ENCODE measurements at places on chromosomes 2 and 18.
A peak's percentile ranks its signal among the peaks of the same experiment; 100 is the strongest.

DNA sequence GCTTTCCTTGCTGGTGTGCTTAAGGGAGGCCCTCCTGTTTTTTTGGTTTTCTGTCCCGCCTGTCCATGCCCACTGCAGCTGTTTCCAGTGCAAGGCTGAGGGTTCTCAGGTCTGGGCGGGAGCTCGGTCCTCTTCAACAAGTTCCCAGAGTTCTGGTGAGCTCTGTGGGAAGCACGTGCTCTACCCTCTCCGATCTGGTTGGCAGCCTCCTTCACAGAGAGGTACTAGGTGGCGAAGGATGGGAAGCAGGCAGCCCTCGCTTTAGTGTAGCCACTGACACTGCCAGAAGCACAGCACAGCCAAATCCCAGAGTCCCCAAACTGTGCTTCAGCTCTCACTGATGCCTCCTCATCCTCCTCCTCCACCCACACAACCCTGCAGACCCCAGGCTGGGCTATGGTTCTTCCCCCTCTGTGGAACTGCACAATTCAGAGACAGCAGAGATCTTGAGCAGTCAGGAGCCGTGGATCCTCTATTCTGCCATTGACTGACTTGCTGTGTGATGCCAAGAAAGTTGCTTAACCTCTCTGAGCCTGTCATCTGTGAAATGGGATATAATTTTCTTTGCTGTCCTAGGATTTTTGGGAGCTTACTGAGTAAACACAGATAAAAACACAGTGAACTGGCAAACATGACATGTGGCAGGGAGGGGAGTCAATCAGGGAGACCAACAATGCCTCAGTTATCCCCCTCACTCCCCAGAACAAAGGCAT, 157.3 kb downstream of the MSH2 start:
- no peak for DNase-seq

DNA sequence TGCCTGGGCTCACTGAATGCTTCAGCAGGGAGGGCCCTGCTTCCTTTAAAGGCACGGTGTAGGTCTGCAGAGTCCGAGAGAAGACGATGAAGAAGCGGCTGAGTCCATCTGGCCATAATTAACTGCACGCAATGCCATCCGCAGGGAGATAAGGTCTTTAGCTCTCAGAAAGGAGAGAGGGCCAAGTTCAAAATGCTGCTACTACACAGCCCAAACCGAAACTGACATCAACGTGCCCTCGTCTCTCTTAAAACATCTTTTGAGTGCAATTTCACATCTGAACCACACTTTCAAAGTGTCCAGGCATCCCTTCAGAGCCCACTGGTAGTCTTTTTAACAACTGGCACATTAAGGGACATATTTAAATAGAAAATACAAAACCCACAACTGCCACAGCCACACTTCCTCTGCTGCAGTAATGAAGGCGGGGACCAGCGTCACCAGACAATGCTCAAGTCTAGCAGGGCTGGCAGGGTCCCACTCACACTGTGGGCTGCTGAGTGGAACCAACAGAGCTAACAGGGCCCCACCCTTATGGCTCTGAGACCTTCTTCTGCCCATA, 35.8 kb downstream of the ST3GAL5 start:
- no peak for DNase-seq

GRCh38 chr2:148201075-148202004, 180.4 kb downstream of the MBD5 start:
- peak; percentile 21 for DNase-seq

DNA sequence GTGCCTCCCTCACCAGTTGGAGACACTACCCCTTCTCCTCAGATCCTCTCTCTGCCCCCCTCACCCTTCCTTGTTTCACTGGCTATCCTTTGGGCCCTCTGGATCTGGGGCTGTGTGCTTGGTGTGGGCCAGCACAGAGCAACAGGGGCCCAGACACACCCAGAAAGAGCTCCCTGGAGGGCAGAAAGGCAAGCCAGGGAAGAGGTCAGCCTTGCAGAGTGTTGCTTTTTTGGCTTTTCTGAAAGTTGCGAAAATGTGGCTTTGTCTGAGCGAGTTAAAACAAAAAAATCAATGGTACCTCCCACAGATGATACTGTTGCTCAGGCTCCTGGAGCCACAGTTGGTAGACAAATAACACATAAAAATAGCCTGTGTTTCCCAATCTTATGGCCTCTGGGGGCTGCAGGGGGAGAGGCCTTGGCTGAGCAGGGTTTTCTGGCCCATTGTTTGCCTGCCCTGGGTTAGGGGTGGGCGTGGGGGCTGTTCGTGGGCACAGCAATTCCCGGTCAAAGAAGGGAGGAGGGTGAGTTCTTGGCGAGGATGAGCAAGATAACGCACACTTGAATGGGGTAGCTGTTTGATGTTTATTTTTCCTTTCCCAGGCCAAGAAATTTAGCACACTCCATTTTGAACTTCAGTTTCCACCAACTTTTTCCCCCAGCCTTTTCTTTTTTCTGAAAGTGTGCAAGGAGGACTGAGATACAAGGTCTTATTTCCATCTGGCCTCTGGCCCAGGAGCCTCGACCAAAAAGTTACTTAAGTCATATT, 167.0 kb upstream of the HAAO start:
- no peak for DNase-seq

- no peak for DNase-seq
These were observed 31.8 kb downstream of the CYRIA start for GRCh38 chr2:16633621-16634430.

DNA sequence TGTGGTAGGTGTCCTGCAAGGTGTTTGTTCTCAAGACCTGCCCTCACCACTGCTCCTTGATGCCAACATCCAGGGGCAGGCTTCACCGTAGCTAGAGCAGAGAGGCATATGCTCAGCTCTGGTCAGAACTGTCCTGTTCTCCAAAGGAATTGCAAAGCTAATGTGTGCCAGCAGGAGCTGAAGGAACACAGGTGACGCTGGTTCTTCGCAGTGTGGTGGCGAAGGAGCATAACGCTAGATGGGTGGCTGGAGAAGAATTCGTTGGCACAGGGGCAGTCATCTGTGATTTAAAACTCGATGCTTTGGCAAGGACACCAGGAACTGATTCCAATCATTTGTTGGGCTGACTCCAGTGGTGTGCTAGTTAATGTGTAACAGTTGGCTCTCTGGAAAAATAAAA, 11.4 kb upstream of the PER2 start:
- DNase-seq = no peak

DNA sequence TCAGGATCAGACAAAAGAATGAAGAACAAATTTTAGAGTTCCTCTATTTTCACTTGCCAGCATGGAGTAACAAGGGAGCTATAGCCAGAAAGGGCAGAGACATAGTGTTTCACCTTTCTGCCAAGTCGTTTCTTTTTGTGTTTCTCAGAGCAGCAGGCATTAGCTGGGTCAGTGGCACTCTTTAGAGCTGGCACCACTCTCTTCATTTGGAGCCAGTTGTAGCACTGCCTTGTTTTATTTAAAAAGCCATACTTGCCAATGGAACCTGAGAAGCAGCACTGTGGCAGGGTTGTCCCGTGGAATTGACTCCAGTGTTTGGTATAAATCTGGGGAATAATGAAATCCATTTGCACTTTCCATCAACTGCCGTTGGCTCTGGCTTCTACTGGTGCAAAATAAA, 64.0 kb downstream of the LRRTM4 start:
- DNase-seq = no peak

DNA sequence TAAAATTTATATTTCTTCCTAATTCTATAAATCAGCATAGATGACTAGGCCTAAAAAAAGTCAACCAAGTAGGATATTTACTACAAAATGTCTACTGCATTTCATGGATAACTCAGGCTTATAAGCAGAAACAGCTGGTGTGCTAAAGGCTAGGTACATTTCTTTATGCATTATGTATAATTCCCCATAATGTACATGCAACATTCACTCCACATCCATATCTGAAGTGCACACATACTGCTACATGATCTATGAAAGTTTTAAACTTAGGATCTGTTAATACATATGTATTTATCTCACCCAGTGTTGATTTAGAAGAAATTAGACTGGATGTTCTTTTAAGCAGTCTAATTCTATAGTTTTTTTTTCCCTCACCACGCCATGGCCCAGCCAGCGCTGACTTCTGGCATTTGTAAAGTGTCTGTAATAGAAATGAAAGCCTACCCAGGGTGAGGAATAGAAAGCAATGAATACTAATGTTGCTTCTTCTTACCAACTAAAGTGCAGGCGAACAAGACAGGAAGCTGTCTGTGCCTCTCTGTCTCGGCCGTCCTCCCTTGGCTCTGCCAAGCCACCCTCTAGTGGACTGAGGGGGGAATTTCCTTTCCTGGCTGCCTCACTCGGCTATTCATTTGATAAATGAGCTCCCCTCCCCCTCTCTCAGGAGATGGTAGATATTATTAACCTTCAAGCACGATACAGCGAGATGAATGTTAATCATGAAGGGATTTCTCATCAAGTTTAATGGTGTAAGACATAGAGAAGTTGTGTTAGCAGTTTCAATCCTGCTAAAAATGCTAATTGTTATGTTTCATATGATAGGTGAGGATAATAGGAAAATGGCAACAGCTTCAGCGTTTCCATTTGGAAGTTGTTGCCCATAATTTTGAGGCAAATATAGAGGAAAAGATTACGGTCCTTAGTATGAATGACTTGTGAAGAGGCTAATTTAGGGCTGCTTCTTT, 384.5 kb downstream of the MTX2 start:
- peak; percentile 63 for DNase-seq

DNA sequence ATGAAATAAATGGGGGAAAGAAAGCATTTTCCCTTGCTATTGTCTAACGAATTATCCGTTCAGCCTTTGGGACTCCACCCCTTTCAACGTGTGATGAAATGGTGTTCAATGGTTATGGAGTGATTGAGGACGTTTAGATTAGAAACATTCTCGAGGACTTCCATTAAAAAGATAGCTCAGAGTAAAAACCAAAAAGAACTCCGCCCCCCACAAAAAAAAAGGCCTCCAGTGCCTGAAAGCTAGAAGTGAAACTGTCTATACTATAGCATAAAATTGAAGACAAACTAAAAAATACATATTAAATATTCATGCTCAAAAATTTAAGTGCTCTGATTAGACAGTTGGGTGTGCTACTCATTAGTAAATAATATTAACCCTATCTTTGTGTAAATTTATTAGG, 3.0 kb upstream of the ZNF516 start:
- no peak for DNase-seq

GRCh38 chr2:27804146-27804545, 32.6 kb downstream of the MRPL33 start:
- DNase-seq = no peak

GRCh38 chr2:11977766-11978524, 231.5 kb downstream of the LPIN1 start:
- DNase-seq = no peak

- no peak for DNase-seq
These were observed 108.3 kb downstream of the ATL2 start for GRCh38 chr2:38268691-38269327.

GRCh38 chr2:203438528-203438927, 96.6 kb downstream of the RAPH1 start:
- no peak for DNase-seq

DNA sequence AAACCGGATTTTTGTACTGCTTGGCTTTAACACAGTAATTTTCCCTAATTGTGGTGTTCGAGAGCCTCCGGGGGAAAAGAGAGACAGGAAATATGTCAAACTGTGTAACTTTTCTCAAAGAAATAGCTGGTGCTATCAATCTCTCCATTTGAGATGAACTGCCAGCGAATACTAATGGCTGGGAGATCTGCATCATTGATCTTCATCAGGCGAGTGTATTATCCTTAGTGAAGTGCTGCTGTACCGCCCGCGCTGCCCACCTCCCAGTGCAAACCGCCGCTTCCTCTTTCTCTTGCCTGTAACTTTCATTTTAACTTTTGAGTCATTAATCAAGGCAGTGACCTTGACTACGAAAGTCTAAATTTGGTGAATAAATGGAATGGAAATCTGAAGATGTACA, 246.1 kb upstream of the ST6GAL2 start:
- no peak for DNase-seq

- no peak for DNase-seq
These were observed 28.2 kb downstream of the LAMA1 start for GRCh38 chr18:7089369-7089768.

- DNase-seq = no peak
These were observed 12.5 kb downstream of the SETBP1 start for GRCh38 chr18:44693030-44693784.

DNA sequence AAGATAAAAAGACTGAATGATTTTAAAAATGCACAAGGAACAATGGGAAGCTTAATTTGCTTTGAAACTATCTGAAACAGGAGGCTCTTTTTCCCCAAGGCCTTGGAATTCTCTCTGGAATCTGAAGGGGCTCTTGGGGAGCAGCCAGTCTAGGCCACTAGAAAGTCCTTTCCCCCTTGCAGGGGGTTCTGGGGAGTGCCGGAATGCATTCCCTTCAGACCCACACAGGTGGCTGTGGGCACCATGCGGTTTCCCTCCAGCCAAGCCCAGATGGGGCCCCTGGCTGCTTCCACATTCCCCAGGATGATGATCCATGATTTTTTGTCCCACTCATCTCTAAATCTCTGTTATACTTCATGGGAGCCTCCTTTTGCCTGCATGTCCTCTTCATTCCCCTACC, 10.7 kb downstream of the GPR45 start:
- DNase-seq = no peak

DNA sequence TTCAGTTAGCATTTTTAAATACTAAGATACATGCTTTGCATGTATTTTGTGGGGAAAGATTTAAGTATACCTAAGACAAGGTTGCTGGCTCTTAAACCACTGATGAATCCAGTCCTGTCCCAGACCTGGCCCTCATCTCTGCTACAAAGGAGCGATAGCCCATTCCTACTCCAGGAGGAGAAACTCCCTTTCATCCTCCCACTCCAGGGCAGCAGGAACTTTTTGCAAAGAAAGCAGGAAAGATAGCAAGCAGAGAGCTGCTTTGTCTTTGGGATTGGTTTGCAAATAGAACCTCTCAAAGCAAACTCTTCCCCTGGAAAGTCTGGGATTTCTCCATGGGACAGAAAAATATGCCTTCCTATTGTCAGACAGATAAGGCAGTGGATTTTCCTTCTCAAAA, 43.6 kb upstream of the COPS8 start:
- no peak for DNase-seq

DNA sequence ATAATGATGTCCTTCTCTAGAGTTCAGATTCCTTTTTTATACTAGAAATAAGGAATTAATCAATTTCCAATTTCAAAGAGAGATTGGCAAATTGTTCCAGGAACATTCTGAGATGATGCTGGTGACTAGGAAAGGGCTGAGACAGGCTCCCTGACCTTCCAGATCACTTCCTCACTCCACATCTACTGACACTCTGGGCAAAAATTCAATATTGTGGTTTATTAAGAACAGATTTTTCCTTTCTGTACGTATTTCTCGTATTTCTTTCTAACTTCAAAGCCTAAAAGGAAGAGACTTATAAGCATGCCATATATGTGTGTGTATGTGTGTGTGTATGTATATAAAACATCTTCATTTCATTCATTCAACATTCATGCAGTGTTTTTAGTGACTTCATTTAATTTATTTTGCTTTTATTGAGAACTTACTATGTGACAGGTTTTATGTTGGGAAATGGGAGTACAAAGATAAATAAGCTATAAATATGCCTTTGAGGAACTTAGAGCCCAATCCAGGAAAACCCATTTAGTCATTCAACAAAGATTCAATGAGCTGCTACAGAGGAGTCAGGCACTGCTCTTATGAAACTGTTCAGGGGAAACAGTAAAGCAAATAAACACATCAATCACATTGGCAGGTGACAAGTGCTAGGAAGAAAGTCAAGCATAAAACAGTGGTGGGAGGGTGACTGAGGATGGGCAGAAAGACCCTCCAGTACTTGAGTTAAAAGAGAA, 137.9 kb downstream of the RDH14 start:
- no peak for DNase-seq
